ENCODE measurements at places on chromosomes 2 and 18.

GRCh38 chr2:29487967-29488555 lies 372.8 kb downstream of the CLIP4 start:
- no peak for DNase-seq

DNA sequence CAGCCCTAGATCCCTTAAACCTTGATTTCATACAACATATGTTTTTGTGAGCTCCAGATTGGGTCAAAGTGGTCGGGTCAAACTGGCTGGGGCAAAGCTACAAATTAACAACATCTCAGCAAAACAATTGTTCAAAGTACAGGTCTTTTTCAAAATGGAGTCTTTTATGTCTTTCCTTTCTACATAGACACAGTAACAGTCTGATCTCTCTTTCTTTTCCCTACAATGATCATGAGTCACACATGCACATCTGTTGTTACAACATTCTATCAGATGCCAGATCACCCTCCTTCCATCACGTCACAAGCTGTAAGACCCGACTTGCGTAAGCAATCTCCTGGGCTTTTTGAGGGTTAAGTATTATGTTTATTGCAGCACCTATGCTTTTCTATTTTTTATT lies 55.1 kb downstream of the RHOB start:
- no peak for DNase-seq

DNA sequence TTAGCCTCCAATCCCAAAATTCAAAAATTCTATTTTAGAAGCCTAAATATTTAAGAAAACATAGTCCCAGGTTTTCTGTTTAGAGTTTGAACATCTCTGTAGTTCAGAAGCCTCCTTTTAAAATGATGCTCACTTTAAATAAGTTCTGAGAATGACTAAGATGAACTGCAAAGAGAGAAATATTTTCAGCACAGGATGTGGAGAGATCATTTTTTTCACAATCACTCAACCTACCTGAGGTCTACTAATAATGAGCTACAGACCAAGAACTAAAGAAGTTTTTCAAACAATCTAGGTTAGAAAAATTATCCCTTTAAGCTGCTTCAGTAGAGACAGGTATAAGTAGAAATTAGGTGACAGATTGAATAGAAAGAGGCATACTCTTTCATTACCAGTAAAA lies 185.1 kb upstream of the CYP26B1 start:
- no peak for DNase-seq

DNA sequence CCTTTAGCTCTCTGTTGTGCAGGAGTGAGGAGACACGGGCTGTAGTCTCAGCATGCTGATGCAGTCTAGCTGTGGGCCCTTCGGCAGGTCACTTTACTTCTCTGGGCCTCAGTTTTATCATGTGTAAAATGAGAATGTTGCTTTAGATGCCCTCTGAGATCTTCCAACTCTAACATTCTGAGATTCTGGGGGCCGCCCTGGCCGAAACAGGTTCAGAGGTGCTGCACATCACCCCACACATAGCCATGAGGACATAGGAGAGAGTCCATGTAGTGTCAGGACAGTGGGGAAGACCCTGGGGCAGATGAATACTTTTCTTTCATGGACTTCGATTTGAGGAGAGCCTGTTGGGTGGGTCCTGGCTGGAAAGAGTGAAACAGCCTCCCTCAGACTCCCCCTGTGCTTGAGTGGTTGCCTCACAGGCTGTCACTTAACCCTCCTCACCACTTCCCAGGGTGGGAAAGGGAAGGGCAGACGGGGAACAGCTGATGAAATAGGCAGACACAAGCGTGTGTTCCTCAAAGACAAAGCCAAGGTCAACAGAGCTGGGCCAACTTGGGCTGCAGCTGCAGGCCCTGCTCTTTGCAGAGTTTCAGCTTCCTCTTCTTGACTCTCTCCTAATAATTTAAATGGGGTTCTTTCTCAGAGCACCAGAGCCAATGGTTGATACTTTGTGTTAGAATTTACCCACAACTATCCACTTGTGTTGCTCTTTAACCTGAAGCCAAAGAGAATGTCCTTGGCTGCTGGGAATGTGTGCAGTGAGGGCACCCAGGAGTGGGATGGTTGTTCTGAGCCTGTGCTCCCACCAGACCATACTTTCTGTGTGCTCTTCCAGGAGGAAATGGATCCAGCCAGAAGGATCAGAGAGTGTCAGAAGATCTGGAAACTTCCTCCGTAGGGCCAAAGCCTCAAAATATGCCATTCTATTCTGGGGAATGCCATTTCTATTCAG lies 14.7 kb upstream of the MRPL33 start:
- no peak for DNase-seq

GRCh38 chr2:63058144-63058920 lies 7.7 kb downstream of the OTX1 start:
- DNase-seq, result no peak

DNA sequence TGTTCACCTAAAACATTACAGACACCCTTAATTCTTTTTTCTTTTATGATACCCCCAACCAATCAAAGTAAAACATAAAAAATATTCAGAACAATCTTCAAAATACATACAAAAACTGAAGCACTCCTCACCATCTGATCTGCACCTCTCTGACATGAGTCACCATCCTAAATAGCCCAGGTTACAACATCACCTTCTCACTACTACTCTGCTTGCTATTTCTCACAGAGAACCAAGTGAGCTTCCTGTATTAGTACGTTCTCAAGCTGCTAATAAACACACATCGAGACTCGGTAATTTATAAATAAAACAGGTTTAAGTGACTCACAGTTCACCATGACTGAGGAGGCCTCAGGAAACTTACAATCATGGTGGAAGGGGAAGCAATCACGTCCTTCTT lies 183.5 kb downstream of the CBLN2 start:
- DNase-seq, result no peak

GRCh38 chr2:46098621-46099062 lies 198.6 kb upstream of the EPAS1 start:
- DNase-seq, result no peak

DNA sequence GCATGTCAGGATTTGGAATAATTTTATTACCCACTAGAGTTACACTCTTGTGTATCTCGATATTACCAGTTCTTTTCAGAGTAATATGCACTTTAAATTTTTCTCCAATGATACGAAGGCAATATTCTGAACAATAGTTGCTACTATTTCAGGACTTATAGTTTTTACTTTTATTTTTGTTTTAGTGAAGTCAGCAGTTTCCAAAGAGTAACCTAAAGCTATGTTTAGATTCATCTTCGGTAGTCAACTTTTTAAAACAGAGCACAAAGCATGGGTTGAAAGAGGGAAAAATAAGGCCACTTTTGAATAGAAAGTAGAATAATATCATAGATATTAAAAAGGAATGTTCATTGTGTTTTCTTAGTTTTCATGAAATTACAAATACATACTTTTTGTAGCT lies 532.7 kb downstream of the CPS1 start:
- no peak for DNase-seq

DNA sequence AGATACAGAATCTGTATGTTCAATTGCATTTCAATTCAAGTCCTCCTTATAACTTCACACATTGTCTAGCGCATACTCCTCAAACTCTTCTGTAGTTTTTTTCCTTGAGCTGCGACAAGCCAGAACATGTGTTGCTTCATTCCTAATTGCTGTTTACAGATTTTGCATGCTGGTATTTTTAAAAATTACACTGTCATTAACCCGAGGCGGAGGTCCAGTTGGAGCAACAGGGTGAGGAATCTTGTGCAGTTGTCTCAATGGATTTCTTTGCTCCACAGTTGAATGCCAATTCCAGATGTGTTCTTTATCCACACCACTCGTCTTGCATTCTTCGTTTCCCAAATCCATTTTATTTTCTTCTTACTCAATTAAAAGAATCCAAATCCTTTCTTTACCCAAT lies 16.4 kb upstream of the SERPINB13 start:
- no peak for DNase-seq

DNA sequence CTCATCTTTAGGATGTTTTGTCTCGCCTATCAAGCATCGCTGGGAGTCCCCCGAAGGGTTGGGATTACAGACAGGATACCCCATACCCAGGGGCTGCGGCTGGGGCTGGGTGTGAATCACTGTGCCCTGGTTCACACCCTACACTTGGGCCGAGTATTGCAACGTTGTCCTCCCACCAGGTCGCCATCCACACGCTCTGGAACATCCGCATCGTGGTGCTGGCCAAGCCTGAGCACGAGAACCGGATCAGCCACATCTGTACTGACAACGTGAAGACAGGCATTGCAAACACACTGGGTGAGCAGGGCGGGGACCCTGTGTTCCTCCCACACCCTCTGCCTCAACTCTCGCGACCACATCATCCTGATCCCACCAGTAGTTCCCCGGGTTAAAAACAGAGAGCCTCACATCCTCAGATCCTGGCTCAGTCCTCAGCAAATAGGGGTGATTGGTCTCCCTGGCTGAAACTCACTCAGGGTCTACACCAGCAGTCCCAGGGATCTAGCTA lies 87.3 kb upstream of the ATG16L1 start:
- no peak for DNase-seq

DNA sequence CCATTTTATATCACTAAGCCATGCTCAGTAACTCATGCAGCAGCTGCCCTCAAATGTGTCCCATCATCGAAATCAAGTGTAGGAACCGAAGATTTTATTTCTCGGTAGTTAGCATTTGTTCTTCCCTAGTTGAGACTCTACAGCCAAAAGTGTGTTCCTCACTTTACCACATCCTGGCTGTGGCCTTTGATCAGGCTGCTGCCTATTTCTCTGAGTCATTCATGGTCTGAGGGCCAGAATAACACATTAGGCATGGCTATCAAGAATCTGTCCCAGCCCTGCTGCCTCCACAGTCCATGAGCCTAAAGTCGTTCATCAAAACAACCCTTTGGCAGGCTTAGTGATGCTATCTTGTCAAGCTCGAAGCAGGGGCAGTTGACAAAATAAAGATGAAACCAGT lies 300.1 kb downstream of the TDRD15 start:
- DNase-seq, result no peak

DNA sequence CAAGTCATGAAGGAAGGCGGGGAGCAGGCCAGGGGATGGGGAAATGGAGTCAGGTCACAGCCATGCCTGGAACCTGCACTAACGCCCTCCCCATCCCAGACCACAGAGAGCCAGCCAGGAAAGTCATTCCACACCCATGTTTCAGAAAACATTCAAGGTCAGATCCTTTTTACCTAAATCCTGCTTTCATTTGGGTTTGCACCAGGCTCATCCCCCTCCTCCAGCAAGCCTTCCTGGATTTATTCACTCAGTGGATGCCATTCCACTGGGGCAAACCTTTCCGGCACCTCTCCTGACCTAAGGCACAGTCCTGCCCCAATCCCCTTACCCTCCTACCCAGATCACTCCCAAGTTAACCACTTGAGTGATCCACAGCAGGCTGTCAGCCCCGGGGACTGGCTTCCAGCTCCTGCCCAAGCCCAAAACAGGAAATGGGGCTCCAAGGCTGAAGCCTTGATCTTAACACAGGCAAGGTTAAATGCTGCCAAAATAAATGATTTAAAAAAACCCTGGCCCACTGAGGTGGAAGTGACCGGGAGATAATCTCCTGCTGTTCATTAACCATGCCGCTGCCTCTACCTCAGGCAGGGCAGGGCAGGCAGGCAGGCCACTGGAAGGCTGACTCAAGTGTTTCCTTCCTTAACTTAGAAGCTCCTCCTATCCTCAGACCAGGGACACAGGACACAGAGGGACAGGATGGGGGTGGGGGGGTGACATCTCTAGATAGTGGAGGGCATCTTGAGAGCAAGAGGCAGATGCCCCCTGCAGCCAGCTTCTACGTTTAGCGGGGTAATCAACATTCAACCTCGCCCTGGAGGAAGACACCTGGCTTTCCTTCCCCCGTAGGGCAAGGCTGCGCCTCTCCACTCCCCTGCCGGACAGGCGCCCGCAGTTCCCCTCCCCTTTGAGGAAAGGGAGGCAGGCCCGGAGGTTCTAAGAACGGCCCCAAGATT lies 1.4 kb downstream of the RAB11FIP5 start:
- DNase-seq, result no peak

DNA sequence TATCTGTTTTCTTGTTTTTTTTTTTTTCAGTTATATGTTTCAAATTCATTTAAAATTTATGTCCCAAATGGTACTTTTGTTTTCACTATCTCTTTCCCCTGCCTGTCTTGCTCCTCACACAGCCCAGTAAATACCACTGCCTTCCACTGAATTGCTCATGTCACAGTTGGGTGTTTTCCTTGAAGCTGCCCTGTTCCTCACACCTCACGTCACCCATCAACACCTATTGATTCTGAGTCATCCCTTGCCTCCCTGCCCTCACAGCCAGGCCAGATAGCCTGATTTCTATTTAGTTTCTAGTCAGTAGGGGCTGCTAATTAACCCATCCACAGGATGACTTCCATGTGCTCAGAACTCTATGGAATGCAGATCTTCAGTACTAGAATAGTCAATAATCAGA lies 25.3 kb downstream of the FSHR start:
- no peak for DNase-seq

DNA sequence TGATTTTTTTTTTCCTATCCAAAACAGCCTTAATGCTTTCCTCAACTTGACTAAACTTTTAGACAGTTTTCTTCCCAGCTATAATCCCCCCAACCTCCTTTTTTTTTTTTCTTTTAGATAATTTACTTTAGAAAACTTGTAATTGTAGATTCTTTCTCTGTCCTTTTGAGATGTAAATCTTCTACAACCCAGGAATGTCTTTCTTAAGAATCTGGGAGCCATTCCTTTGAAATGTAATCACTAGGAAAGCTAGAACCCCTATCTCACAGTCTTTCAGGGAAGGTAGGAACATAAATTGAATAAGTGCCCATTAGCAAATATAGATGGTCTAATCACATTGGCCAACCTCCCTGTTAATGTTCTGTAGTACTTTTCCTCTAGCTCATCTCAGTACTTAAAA lies 285.4 kb downstream of the NUP35 start:
- DNase-seq, result no peak

All from occipital lobe (tissue), 3 donors.